ENCODE measurements at places on chromosomes 5 and 9.
A peak's percentile ranks its signal among the peaks of the same experiment; 100 is the strongest.

DNA sequence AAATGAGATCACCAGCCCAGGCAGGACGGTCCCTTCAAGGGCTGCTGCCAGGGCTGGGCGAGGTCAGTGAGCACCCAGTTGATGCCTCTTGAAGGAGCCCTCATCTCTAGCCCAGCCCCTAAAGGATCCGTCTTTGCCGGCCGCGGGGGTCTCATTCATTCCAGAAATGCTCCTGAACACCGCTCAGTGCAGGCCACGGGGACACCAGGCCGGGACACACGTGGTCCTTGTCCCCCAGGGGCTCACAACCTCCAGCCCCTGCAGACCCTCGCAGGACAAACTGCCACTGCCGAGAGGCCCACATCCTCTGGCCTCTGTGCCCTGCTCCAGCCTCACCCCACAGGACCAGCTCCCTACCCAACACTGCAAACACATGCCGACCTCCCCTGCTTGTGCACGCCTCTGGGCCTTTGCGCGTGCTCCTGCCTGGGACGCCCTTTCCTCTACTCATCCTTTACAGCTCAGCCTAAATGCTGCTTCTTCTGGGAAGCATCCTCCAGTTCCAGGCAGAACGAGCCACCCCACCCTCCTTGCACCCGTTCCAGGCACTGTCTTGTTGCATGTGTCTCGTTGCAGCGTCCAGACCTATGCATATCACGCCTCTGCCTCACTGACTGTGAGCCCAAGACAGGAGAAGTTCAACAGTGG, 10.3 kb upstream of the LAMC3 start:
- DNase-seq: no peak

DNA sequence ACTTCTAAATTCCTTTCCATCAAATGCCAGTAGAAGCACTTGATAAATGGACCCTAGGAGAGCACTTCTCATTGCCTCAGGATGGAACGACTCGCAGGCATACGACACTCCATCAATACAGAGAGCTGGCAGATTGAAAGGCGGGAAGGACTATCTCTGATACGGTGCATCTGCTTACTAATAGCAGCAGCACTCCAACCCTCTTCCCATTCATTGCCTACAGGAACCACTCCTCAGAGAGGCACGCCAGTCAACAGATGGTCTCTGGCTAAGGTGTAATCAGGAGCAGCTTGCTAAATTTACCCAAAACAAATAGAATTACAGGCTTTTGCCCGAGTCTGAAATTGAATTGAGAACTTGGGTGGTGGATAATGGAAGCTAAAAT, 168.1 kb downstream of the EFNA5 start:
- no peak for DNase-seq

- no peak for DNase-seq
Observed at GRCh38 chr5:89289604-89290003, 406.6 kb upstream of the MEF2C start.

DNA sequence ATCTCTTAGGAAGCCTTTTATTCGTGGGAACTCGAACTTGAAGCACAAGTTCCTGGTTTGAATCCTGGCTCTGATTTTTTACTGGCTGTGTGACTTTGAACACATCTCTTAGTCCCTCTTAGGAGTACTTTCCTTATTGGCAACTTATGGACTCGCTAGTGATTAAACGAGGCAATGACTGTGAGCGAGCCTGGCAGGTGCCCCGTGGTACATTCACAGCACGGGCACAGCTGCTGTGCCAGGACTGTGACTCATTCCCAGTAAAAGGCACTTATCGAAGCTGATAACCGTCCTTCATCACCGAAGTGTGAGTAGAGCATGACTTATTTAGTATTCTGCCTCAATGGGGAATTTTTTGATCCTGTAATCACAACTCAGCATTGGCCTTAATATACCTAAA, 22.7 kb downstream of the CFAP90 start:
- no peak for DNase-seq

- DNase-seq: no peak
Observed at GRCh38 chr9:113737517-113738271, 138.4 kb upstream of the ZNF618 start.

DNA sequence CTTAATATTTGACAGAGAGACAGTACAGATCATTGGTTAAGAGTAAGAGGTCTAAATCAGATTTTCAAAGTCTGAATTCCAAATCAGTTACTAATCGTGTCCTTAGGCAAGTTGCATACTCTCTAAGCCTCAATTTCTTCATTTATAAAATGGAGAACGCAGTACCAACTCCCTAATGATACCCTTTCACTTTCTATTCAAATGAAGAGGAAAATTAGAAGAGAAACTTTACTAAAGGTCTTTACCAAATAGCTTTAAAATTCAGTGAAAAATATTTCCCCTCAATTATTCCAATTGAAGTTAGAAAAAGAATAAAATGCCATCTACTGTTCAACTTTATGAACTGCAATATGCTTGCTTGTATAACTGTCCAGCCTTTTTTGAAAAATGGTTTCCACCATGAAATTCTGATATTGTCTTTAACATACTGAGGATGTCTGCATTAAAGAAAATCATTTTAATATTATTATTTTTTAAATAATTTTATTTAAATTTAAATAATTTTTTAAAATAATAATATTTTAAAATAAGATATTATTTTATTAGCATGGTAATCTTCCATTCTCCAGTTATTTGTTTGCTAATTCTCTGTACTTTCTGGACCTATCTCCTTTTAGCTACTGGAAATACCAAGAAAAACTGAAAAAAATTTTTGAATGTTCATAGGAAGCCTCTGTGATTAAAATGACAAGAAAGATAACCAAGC, 36.0 kb downstream of the POC5 start:
- DNase-seq: no peak

DNA sequence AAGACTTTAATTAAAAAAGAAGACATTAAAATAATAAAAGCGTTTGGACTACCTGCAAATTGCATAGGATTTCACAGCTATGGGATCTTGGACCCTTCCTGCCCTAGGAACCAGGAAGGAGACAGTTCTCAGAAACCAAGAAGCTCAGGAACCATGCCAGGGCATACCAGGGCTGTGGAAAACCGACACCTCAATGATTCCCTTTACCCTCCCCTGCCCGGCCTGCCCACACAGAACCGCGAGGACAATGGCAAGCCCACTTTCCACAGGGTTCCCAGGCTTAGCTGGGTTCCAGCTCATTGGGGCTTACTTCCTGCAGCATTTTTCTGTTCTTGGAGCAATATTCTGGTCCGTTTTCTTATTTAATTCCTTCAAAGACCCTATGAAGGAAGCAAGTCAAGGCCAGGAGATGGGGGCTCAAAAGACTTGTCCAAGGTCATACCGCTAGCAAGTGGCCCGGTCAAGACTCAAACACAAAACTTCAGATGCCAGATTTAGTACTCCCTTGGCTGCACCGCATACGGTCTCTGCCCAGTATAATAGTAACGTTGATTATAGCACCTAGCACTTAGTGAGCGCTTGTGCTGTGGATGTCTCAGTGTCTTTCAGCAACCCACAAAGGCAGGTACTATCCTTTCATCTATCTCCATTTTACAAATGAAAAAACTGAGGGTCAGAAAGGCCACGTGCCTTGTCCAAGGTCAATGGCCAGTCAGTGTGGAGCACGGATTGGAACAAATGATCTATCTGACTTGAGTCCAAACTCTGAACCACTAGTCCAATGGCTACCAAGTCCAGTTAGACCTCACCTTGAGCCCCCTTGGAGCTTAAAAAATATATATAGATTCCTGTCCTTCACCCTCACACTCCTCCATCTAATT, 6.8 kb downstream of the FAT2 start:
- DNase-seq: no peak

- DNase-seq: no peak
Observed at GRCh38 chr5:143836161-143836725, 24.3 kb downstream of the HMHB1 start.

DNA sequence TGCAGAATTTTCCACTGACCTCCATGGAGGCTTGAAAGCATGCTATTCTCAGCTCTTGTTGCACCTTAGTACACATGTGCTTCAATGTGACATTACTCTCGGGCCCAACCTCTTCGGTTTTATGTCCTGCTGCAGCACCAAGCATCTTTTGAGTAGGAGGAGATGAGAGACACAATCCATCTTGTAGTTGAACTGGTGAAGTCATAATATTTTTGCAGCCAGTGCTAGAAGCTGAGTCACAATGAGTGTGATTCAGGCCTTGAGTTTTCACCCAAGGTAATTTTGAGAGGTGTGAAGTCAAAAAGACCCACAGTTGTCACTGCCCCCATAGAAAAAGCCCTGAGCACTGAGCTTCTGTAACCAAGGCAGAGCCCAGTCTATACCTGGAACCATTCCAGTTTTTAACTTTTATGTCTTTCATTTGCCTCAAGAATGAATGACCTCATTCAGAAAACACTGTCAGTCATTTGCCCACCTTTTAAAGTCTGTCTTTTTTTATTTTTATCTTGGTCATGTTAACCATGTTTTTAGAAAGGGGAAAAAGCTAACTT, 117.7 kb downstream of the ZNF462 start:
- no peak for DNase-seq

GRCh38 chr9:128969491-128969890, 22.0 kb downstream of the NUP188 start:
- DNase-seq: no peak

GRCh38 chr9:131836607-131837315, 96.9 kb upstream of the RAPGEF1 start:
- DNase-seq: no peak

- no peak for DNase-seq
Observed at GRCh38 chr5:123868881-123869280, 356.9 kb downstream of the CSNK1G3 start.

- no peak for DNase-seq
Observed at GRCh38 chr9:135303280-135303647, 176.3 kb upstream of the PPP1R26 start.

DNA sequence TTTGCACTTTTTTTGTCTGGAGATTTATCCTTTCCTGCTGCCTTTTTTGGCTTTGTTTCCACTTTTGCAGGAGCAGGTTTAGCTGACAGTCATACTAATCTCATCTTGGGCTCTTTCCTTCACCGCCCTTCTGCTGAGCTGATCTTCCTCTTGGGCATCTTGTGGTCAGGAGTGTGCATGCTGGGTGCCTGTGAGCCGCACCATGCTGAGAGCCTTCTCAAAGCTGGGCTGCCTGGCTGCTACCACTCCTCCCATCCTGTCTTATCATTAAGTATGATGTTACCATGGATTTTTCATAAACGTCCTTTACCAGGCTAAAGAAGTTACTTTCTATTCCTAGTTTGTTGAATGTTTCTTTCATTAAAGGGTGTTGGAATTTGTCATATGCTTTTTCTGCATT, 49.5 kb upstream of the MCCC2 start:
- DNase-seq: no peak

GRCh38 chr5:119267958-119268386, 87.8 kb upstream of the TNFAIP8 start:
- peak; percentile 65 for DNase-seq

GRCh38 chr5:134551901-134552300, 26.4 kb downstream of the JADE2 start:
- no peak for DNase-seq

GRCh38 chr5:137563646-137564397, 64.7 kb upstream of the SPOCK1 start:
- DNase-seq: no peak

GRCh38 chr9:88682431-88682831, 147.5 kb downstream of the NXNL2 start:
- no peak for DNase-seq

- no peak for DNase-seq
Observed at GRCh38 chr9:71743217-71743705, 25.1 kb downstream of the CEMIP2 start.

DNA sequence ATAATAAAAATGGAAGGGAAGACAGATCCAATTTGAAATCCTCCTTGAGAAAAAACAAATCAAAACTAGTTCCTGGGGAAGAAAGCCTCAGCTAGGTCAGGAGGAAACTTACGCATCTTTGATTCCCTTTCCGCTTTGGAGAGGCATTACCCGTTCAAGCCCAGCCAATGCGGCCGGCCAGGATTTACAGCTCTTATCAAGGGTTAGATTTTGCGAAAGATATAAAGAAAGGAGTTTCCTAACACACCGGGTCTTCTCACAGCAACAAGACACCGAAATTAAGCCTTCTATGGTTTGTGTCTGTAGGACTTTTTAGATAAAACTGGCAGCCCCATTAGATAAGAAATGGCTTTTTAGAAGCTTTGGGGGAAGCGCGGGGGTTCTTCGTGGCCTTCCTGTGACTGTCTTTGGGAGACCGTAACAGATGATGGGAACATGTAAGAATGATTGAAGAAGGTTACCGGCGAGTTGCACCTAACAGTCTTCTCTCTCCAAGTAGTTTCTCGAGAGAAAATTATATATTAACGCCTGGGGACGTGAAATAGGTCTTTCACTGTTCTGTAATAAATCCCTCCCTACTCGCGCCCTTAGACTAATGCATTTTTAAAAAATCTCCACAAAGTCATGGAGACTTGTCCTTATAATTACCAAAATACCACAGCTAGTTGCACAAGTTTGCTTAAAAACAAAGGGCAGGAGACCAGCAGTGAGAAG, 1.3 kb upstream of the ISL1 start:
- DNase-seq: no peak

GRCh38 chr5:83586874-83587776, 115.6 kb downstream of the VCAN start:
- DNase-seq: no peak

DNA sequence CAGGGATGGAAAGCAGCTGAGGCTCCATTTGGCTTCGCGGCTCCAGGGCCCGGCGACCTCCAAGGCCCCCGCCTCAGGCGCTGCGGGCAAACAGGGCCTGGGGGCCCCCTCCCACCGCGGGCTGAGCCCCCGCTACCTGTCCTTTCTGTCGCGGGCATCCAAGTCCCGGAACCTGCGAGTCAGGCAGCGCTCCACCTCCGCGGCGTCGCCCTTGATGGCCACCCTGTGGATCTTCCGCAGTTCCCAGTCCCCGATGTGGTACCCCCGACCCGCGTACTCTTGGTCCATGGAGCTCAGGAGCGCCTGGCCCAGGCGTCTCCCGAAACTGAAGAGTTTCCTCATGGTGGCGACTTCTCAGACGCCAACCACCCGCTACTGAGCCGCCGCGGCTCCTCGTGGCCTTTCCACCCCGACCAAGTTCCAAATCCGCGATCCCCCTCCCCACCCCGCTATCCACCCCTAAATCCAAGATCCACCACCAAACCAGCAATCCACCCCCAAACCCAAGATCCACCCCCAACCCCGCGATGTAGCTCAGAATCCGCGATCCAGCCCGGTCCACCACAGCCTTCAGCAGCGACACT, 86.5 kb upstream of the CCDC180 start:
- DNase-seq: no peak

- no peak for DNase-seq
Observed at GRCh38 chr5:84301535-84301934, 83.1 kb downstream of the EDIL3 start.

DNA sequence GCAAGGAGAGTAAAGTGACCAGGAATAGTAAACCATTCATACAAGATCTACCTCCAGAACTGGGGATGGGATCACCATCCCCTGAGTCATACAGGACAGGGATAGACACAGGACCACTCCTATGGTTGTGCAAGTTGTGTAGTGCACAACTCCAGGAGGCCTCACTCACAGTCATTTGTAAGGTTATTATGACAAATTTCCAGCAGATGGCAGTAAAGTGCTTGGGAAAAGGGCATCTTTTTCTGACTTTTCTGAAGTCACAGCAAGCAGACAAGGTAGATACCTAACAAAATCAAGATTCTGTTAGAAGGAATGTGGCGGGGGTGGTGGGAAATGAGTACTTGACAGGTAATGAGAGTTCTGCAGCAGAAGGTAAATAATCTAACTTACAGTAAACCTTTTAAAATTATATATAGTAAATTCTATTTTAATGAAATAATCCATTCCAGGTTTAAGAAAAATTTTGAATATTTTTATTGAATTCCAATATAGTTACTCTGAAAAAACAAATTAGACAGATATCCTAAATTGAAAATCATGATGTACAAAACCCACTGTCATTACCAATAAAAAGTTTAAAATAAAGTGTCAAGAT, 16.7 kb upstream of the KIF27 start:
- DNase-seq: no peak
